T-helper 2 cell (primary cell): ENCODE measurements at places on chromosomes 6 and 20.

GRCh38 chr6:5778317-5778857 lies 228.3 kb downstream of the NRN1 start:
- DNase-seq = no peak

DNA sequence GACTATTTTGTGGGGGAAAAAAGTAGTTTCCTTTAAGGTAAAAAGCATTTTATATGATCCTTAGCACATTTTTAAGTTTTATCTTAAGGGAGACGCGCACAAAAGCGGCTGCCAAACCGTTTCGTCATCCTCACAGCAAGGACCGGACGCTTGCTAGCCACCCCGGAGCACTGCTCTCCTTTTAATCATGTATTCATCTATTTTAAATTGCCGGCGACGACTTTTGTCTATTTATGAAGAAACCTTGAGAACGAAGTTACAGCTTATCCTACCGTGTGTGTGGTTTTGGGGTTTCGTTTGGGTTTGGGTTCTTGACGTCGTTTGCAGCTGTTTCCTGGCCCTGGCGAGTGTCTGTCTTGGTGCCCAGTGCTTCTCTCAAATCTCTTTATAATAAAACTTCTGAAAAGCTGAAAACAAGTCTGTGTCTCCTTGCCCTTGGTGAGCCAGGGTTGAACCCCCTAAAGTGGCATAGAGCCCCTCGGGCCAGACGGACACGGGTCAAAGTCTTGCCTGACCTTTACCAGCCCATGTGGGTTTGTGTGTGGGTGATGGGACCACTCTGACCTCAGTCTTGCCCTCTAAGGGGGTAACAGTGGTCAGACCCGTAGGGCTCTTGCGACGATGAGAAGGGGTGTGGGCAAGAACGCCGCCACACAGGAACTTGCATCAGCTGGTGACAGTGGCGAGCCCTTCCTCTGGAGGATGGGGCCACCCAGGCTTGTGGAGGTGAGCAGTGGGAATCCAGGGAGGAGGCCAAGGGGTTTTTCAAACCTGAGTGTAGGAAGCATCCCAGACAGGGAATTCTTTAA lies 117.6 kb downstream of the JPH2 start:
- DNase-seq = peak; percentile 51

- no peak for DNase-seq
These were observed 16.8 kb downstream of the CD83 start for GRCh38 chr6:14134211-14134910.

DNA sequence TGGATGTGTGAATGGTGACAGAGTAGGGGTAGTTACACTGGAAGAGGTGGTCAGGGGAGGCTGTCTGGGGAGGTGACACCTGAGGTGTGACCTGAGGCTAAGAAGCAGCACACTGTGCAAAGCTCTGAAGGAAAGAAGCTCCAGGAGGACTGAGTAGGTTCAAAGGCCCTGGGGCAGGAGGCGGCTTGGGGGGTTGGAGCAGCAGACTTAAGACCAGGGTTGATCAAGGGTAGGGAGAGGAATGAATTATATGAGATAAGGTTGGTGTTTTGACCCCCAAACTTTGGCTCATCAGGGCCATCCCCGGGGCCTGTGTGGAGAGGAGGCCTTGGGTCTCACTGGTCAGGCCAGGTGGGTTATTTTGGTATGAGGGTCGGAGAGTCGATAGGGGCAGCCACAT lies 166.1 kb downstream of the GRM4 start:
- DNase-seq = no peak

DNA sequence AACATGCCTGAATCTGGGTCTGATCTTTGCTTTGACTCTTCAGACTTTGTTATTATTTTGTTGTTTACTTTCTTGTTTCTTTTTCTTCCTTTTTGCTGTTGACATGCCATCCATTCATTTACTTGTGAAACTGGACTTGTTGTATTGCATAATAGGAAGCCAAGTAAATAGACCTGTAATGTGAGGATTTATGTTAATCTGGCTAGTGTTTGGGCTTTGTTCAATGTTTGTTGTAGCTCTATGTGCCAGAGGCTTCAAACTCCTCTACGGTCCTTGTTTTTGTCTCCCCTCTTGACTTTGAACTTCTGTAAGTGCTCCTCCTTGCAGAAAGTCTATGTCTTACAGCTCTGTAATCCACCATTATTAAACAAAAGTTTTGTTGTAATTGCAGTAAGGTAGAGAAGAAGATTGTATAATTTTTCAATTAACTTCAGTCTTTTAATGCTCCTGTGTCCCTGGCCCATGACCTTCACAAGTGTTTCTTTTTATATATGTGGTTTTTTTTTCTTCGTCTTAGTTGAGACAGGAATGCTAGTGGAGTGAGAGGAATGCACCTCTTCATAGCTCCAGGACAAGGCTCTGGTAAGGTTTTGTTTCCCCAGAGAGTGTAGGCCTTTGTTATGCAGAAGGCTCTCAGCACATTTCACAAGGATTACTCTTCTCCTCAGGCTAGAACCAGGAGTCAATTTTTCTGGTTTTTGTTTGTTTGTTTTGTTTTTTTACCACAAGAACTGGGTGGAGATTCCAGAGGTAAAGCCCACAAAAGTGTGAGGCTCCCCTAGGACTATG lies 1061.8 kb upstream of the CITED2 start:
- DNase-seq = no peak

DNA sequence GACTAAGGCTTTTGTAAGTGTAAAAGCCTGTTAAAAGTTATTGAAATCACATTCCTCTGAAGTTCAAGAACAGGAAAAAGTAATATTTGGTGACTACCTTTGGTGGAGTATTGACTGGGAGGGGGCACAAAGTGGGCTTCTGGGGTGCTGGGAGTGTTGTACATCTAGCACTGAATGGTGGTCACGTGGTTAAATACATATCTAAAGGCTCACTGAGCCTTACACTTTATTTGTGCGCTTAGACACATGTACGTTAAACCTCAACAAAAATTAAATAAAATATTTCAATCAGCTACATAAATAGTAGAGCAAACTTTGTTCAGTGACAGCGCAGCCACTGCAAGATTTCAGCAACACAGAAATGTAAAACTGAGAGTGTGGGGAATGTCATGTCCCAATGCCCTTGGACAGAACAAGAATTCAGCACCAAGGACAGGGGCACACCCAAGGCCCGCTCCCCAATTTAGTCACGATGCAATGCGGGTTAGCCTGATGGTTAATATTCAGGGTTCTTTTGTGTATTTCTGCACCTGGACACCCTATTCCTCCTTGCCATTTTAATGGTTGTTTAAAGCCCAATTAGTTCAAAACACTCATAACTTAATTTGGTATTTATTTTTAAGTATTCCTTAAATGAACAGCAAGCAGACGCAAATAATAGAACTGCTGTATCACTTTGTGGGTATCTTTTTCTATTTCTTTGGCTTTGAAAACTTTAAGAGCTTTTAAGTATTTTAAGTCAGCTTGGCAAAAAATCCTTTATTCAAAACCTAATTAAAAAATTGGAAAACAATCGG lies 37.4 kb downstream of the ANGPT4 start:
- no peak for DNase-seq

- DNase-seq = no peak
These were observed 60.9 kb downstream of the SAMD3 start for GRCh38 chr6:130161683-130162404.

DNA sequence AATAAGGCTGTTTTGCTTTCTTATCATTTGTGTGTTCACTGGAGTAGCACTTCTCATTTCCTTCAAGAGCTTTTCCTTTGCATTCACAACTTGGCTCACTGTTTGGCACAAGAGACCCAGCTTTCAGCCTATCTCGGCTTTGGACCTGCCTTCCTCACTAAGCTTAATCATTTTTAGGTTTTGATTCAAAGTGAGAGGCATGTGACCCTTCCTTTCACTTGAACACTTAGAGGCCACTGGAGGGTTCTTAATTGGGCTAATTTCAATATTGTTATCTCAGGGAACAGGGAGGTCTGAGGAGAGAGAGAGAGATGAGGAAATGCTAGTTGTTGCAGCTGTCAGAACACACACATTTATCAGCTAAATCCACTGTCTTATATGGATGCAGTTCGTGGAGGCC lies 82.9 kb upstream of the SCAF8 start:
- DNase-seq = no peak

DNA sequence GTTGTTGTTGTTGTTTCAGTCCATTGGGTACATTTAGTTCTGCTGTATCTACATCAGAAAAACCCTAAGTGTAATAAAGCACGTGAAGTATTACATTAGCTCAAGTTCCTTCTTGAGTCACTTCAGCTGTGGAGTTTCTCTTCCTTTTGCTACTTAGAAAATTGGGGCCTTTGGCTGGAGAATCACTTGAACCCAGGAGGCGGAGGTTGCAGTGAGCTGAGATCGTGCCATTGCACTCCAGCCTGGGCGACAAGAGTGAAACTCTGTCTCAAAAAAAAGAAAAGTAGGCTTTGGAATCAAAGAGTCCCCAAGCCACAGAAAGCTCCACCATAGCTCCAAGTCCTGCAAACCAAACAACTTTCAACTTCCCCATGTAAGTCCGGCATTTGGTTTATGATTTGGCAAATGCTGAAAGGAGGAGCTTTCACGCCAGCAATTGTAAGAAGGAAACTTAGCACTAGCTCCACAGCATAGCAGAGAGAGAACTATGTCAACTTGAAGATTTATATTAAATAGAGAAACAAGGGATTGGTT lies 56.5 kb upstream of the RNF144B start:
- no peak for DNase-seq

GRCh38 chr6:26309731-26310142 lies 55.3 kb upstream of the BTN3A2 start:
- no peak for DNase-seq

- no peak for DNase-seq
These were observed 547.7 kb downstream of the EPM2A start for GRCh38 chr6:145187491-145188206.

DNA sequence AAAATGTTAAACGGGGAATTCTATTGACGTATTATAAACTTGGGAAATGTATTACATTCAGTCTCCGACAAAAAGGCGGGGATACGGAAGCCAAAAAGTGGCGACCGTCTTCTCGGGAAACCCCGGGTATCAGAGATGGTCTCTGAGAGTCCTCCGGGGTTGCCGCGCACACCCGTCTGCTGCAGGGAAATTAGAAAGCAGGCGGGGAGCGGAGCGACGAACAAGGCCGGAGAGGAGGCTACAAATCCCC lies 1.5 kb downstream of the SALL4 start:
- DNase-seq = no peak
